Mononuclear cell (primary cell): ENCODE measurements at places on chromosomes 16 and 17. TPM values are rescaled to one million over a fixed set of nuclear protein-coding genes. Genes with fewer than 3 reads are reported as not detected.

The NTN1 gene
- 0.21 TPM for total RNA-seq

The KCNJ18 gene
- total RNA-seq, result not detected

The PLXDC1 gene
- 9.6 TPM for total RNA-seq

The PIK3R5 gene
- total RNA-seq, result 184 TPM

The PDIA2 gene
- not detected for total RNA-seq

The PRKCB gene
- total RNA-seq, result 110 TPM

The KCNG4 gene
- not detected for total RNA-seq

The GRAP gene
- total RNA-seq, result 13.5 TPM

The TSPAN10 gene
- 0.10 TPM for total RNA-seq

The GAS2L2 gene
- under 0.01 TPM for total RNA-seq

The MYH2 gene
- not detected for total RNA-seq

The ZNF469 gene
- 0.94 TPM for total RNA-seq

The SLC5A11 gene
- 0.31 TPM for total RNA-seq

The RSL1D1 gene
- 239 TPM for total RNA-seq

The SLFN12L gene
- 53.3 TPM for total RNA-seq

The ASPA gene
- not detected for total RNA-seq
